ENCODE measurements at places on chromosomes 13 and 19. TPM values are rescaled to one million over a fixed set of nuclear protein-coding genes. Genes with fewer than 3 reads are reported as not detected.

The ZNF534 gene
- total RNA-seq, result not detected

DNA sequence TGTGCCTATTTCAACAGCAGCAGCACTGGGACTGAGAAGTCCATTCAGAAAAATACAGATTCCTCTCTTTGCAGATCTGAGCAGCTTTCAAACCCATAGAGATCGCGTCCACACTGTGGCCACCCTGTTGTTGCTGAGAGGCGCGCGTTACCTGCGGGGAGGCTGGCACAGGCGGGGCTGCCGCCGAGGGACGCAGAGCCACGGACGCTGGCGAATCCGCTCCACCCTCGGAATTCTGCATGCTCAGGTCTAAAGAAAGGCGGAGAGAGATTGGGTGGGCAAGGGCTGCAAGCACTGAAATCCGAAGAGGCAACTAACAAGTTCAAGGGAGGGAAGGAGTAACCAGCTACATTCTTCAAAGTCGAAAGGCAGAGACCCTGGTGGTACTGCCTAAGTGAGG is 63.0 kb downstream of the RFX2 start:
- H3K4me1 ChIP-seq, result peaks cover 4% of the 10 kb centered on the region
- H3K36me3 ChIP-seq, result no peaks in the 10 kb centered on the region
- no peak for DNase-seq
- no peak overlapping the region for H3K27ac ChIP-seq
- H3K4me3 ChIP-seq, result no peak overlapping the region

DNA sequence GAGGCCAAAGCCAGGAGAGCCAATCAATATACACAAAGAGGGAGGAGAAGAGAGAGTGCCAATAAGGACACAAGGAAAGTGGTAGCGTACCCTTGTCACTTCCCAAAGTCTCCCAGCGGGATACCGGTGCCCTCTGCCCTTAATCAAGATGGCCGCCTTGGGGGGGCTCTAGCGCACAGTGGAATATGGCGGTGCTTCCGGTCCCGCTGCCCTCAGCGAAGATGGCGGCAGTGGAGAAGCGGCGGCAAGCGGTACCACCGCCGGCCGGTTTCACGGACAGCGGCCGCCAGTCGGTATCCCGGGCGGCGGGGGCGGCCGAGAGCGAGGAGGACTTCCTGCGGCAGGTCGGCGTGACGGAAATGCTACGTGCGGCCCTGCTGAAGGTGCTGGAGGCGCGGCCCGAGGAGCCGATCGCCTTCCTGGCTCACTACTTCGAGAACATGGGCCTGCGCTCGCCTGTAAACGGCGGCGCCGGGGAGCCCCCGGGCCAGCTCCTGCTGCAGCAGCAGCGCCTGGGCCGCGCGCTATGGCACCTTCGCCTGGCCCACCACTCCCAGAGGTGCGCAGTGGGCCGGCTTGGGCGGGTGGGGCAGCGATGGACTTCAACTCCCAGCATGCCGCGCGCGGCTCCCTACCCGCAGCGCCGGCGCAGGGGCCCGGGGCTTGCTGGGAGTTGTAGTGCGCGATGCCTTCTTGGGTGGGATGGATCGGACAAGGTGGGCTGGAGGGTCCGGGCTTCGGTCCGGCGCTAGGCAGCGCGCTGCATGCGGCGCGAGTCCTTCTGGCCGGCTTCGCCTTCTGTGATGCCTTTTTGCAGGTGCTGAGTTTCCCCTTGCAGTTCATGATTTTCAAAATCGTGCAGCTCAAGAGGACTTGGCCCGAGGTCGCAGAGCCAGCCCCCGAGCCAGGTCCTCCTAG is at the start of gene TPGS1:
Gene TPGS1, plus strand, starts transcription at position 212 of the 918 bp plus-strand sequence. Its CDS starts 10 bp downstream, at position 222.
- H3K4me3 ChIP-seq, result peak within 1 kb of the TSS; percentile 91
- no peaks in the 10 kb centered on the region for H3K36me3 ChIP-seq
- H3K27me3 ChIP-seq, result no peaks in the 10 kb centered on the region
- H3K4me1 ChIP-seq, result peaks cover 18% of the 10 kb centered on the region

GRCh38 chr19:56740501-56740900 is 68.9 kb upstream of the ZNF835 start:
- no peak for DNase-seq
- no peak overlapping the region for H3K4me3 ChIP-seq
- no peaks in the 10 kb centered on the region for H3K36me3 ChIP-seq
- no peaks in the 10 kb centered on the region for H3K27me3 ChIP-seq
- no peaks in the 10 kb centered on the region for H3K4me1 ChIP-seq

DNA sequence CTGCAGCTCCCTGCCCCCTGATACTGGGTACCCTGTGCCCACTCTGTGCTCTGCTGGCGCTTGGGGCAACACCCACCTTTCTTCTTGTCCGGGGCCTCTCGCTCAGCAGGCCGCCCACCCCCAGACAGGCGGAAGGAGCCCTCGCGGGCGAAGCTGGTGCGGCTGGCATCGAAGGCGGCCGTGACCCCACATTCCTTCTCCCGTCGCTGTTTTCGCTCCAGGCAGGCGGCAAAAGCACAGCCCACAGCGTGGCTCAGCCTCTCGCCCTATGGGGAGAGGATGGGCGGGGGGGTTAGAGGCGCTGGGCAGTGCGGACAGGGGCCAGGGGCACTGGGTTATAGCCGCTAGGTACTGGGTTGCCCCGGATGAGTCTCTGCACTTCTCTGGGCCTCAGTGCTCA is 13.3 kb downstream of the NUMBL start:
- no peak overlapping the region for H3K27ac ChIP-seq
- H3K4me1 ChIP-seq, result no peaks in the 10 kb centered on the region
- no peak overlapping the region for H3K4me3 ChIP-seq

DNA sequence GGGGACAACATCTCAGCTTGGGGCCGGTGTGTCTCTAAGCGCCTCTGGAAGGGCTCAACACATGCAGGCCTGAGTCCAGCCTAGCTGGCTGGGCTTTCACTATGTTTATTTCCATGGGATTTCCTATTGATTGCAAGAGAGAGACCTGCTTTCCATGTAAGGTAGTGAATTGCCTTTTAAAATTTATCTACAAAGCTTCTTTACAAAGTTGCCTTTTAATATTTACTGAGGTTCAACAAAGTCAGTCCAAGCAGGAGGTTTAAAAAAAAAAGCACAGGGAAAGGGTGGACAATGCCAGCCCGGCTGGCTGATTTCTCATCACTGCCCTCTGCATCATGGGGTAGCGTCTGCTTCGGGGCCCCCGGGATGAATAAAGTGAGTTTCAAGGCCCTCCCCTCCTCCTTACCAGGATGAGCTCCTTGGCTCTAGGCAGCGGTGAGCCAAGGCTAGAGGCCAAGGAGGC is 15.8 kb downstream of the TLE2 start:
- H3K4me1 ChIP-seq, result no peaks in the 10 kb centered on the region
- no peak for DNase-seq
- no peak overlapping the region for H3K4me3 ChIP-seq
- H3K36me3 ChIP-seq, result no peaks in the 10 kb centered on the region
- H3K27ac ChIP-seq, result no peak overlapping the region

The PTGIR gene
- total RNA-seq, result 1.1 TPM

The DIAPH3 gene
- 40.9 TPM for total RNA-seq

The ZNF837 gene
- 1.4 TPM for total RNA-seq

- peak; percentile 70 for DNase-seq
- H3K4me3 ChIP-seq, result no peak overlapping the region
- peaks cover 13% of the 10 kb centered on the region for H3K4me1 ChIP-seq
- H3K36me3 ChIP-seq, result peaks cover 19% of the 10 kb centered on the region
Measured at GRCh38 chr19:18995804-18996241, 37.5 kb downstream of the SUGP2 start.

DNA sequence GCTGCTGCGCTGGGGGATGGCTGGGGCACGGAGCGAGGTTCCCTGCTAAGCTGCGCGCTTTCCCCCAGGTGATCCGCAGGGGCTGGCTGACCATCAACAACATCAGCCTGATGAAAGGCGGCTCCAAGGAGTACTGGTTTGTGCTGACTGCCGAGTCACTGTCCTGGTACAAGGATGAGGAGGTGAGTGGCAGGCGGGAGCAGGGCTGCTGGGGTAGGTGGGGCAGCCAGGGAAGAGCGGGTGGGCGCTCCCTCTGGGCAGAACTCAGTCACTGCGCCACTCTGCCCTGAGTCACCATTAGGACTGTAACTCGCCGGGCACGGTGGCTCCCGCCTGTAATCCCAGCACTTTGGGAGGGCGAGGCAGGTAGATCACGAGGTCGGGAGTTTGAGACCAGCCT is 23.8 kb downstream of the TMED1 start:
- H3K27ac ChIP-seq, result peak overlapping the region; percentile 19
- H3K4me1 ChIP-seq, result peaks cover 8% of the 10 kb centered on the region
- no peak overlapping the region for H3K4me3 ChIP-seq
- peaks cover 4% of the 10 kb centered on the region for H3K36me3 ChIP-seq
